Stimulated activated CD8-positive, alpha-beta memory T cell treated with anti-CD3 and anti-CD28 coated beads, Interleukin-15, amount 100 ng/mL, for 1 hour (primary cell): ENCODE measurements at places on chromosomes 2 and 18.

GRCh38 chr2:102636283-102636907 lies 17.0 kb downstream of the SLC9A2 start:
- no peak for DNase-seq

DNA sequence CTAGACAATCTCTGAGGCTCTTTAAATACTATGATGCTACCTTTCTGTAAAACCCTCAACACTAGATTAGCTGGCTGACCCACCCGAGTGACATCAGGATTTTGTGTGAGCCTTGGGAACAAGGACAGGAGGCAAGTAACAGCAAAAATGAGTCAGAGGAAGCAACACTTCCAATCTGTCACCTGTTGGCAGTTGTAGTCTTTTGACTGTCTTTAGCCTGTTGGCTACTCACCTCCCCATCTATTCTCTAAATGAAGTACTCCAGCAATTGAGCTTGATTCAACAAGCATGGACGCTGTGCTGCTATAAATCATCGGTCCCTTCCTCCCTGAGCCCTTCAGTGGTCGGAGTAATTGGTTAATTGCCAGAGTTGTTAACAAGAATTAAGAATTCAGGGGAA lies 898.7 kb downstream of the BCL11A start:
- DNase-seq, result no peak

DNA sequence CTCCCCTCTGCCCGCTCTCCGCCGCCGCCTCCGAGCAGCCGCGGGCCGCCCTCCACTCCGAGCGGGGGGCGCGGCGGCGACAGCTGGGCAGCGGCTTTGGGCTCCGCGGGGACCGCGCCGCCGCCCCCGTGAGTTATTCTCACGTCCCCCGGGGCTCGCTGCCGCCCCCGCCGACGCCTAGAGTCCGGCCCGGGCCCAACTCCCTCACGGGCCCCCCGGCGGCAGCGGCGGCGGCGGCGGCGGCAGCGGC lies 645 bp downstream of the MIB1 start:
- DNase-seq, result no peak

DNA sequence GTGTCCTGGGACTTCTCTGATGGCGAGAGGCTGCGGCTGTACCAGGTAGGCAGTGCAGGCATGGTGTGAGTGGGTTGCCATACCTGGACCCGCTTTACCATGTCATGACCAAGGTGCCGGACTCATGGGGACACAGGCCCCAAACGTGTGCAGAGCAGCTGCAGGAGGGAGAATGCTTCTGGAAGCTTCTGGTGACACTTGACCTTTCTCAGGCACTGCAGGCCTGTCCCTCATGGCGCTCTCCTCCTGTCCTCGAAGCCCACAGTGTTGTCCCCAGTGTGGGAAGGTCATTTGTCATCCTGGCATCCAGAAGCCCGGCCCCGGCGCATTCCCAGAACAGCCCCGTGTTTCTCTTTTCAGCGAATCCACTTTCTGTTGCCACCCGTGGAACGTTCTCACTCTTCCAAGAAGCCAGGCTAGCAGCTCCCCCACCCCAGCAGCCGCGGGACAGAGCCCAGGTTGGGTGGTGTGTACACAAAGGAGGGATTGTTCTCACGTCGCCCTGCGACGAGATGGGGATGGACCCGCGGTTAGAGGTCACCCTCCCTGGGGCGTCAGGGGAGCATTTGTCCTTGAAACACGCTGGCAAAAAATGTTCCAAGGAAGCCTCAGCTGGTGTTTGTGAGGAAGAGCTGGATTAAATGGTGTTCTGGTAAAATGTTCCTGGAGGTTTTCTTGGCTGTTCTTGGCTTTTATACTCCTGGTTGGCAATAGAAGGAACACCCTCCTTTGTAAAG lies 43.7 kb downstream of the SH3BP4 start:
- DNase-seq, result no peak

GRCh38 chr2:182144776-182145165 lies 159.1 kb downstream of the PPP1R1C start:
- DNase-seq, result no peak

- peak; percentile 5 for DNase-seq
These were observed 500 bp downstream of the CCNYL1 start for GRCh38 chr2:207711750-207712530.

DNA sequence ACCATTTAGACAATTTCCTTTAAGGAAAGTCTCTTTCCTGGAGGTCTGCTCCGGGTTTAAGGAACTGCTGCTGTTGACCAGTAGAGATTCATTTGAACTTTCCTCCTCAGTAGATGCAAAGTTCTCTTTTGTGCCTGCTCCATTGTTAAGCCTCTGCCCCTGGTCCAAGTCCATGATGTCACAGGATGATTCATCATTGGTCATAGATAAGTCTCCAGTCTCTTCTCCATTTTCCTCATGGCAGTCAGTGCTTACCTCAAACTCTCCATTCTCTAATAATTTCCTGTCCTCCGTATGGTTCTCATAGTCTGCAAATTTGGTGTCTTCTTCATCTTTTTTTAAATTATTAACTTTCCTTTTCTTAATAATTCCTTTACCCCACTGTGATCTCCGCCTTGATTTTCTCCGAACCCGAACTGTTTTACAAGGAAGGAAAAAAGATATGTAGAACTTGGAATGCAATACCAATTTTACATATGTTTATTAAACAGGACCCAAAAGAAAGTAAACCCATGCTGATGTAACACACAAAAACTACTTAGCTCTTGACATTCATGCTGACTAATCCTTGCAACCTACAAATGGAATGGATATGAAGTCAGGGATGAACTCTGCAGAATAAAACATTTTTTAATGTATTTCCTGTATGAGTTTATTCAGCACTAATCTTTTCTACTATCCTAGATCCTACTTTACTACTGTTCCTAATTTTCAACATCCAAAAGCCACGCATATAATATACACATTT lies 169.1 kb downstream of the ATAD2B start:
- DNase-seq, result no peak

DNA sequence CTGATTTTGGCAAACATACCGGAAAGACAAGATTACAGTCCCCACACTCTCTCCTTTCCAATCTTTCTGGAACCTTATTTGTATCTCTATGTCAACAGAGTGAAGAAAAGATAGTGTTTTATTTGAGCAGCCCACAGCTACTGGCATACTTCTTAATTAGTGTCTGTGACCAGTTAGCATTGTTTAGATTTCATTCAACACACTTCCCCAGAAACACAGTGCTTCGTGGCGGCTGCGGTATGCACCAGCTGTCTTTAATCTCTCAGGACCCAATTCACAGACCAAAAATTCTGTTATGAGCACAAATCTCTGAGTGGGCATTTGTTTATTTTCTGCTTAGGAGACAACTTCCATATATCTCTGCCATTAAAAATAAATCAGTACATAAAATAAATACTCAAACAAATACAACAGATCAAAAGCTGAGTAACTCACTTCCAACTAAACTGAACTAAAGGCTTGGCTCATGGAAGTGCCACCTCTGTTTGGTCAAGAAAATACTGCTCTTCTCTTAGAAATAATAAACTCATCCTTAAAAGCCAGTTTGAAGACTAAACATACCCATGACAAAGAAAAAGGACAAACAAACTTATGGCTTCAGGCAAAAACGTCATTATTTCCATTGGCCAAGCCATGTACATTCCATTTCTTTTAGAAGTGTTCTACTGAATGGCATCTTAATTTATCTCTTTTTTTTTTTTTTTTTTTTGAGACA lies 392.4 kb downstream of the TXNL1 start:
- no peak for DNase-seq

DNA sequence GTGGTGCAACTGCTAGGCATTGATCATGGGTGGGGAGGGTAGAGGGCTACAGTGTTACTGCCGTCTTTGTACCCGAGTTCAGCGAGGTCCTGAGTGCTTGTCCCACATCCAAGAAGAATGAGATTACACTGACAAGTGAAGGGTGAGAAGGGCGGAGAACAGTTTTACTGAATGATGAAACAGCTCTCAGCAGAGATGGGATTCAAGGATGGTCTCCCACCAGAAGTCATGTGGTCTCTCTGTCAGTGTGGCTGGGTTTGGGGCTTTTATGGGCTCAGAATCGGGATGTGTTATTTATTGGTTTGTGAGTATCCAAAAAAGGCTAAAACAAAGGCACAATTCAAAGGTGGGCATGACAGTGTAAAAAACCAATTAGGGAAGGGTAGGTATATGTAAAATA lies 10.8 kb upstream of the ASB1 start:
- no peak for DNase-seq

DNA sequence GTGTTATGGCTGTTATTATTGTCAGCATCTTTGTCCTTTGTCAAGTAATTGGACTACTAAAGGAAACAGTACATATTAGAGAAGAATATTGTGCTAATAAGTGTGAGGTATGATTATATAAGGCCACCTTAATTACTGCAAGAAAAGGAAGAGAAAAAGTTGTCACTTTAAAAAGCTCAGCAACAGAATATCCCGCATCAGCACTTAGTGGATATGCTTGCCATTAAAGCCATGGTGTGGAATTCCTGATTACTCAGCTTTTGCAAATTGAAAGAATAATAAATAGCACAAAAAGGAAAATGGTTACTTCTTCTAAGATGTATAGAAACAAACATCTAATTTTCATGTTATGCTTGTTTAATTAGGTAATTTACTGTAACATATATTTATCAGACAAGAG lies 347.5 kb downstream of the DPP10 start:
- no peak for DNase-seq
